ENCODE measurements at places on chromosomes 4 and X.

DNA sequence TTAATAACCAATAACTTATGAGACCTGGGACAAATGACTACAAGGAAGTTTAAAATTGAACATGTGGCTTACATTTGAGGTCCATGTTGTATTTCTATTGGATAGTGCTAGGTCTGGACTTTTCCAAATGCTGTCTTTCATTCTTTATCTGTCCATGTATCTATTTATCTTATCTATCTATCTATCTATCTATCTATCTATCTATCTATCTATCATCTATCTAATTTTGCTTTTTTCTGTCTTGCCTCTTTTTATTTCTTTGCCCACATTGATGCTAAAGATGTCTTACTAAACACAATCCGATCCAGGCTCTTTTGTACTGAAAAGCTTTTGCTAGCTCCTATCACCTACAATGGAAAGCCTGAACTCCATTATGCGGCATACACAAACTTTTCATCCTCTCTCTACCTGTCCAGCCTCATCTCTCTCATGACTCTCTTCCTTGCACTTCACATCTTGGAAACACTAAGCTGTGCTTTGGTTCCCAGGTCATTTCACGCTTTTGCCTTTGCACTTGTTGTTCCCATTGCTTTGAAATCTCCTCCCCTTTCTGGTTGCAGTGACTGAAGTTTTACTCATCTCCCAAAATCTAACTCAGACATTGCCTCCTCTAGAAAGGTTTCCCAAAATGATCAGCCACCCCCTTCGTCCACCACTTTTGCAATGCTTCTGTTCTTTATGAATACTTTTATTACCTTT, 107.2 kb downstream of the SYNPO2 start:
- DNase-seq, result no peak

DNA sequence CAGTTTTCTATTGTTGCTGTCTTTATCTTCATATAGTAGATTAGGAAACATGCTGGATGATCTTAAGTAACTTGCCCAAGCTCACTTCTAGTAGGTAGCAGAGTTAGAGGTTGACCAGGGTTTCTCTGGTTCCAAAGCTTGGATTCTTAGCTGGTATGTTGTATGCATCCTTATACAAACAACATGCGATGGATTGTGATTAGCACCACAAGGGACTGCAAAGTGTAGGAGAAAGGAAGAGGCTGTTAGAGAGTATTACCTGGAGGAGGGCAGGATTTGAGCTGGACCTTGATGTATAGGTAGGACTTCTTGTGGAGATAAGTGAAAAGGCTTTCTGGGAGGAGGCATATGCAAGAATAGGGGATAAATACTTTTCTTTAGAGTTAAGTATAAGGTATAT, 5.6 kb downstream of the STIM2 start:
- no peak for DNase-seq

GRCh38 chr4:101019313-101019712, 328.0 kb downstream of the PPP3CA start:
- DNase-seq, result no peak

DNA sequence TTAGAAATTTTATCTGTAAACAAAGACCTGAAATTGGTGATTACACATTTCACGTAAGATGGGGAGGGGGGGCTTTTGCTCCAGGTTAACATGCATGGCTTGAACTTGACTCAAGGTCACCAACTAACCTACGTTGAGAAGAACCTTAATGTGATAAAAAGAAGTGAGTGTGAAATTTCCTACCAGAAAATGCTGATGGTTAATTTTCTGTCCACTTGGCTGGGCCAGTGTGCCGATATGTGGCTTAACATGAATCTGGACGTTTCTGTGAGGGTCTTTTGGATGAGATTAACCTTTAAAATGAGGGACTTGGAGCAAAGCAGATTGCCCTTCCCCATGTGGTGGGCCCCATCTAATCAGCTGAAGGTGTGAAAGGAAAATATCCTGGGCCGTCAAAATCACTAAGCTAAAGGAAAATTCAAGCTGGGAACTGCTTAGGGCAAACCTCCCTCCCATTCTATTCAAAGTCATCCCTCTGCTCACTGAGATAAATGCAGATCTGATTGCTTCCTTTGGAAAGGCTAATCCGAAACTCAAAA, 107.3 kb upstream of the ENPP6 start:
- no peak for DNase-seq

- no peak for DNase-seq
Observed at GRCh38 chr4:168630445-168631187, 133.8 kb downstream of the PALLD start.

GRCh38 chrX:9587642-9588041, 122.8 kb downstream of the TBL1X start:
- DNase-seq, result no peak

GRCh38 chrX:109485470-109486340, 3.8 kb upstream of the GUCY2F start:
- DNase-seq, result peak; percentile 62

- no peak for DNase-seq
Observed at GRCh38 chr4:2497931-2498330, 29.0 kb downstream of the RNF4 start.

- peak; percentile 49 for DNase-seq
Observed at GRCh38 chr4:5609306-5610007, 98.9 kb downstream of the EVC2 start.

DNA sequence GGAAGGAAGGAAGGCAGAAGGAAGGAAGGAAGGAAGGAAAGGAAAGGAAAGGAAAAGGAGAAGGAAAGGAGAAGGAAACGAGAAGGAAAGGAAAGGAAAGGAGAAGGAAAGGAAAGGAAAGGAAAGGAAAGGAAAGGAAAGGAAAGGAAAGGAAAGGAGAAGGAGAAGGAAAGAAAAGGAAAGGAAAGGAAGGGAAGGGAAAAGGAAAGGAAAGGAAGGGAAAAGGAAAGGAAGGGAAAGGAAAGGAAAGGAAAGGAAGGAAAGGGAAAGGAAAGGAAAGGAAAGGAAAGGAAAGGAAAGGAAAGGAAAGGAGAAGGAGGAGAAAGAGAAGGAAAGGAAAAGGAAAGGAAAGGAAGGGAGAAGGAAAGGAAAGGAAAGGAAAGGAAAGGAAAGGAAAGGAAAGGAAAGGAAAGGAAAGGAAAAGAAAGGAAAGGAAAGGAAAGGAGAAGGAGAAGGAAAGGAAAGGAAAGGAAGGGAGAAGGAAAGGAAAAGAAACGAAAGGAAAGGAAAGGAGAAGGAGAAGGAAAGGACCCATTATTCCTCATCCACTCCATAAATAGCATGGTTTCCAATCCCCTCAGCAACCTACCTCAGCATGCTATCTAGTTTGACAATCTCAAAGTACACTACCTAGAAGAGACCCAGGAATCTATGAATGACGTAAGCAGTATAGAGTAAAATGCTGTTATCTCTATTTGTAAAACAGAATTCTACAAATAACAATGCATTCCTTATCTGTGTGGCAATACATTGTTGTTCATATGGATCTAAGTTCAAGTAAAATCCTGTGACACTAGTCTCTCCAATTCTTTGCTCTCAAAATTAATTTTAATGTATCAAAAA, 209.7 kb downstream of the LRBA start:
- DNase-seq, result no peak

GRCh38 chrX:10577853-10578252, 42.5 kb downstream of the MID1 start:
- no peak for DNase-seq

DNA sequence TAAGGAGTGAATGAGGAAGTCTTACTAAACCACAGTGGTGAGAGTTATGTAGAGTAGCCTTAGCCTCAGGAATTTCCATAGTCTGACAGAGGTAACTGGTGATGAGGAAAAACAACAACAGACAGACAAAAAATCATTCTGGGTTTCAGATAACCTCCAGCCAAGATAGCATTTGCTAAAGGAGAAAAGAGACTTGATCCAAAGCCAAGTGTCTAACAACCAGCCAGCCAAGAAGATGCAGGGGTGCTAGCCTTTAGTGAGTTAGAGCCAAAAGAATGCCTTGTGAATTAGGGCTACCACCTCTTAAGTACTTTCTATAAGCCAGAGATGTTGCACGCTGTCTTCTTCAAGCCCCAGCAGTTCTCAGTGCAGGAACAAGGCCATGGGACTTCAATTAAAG, 478.0 kb upstream of the CPEB2 start:
- no peak for DNase-seq

DNA sequence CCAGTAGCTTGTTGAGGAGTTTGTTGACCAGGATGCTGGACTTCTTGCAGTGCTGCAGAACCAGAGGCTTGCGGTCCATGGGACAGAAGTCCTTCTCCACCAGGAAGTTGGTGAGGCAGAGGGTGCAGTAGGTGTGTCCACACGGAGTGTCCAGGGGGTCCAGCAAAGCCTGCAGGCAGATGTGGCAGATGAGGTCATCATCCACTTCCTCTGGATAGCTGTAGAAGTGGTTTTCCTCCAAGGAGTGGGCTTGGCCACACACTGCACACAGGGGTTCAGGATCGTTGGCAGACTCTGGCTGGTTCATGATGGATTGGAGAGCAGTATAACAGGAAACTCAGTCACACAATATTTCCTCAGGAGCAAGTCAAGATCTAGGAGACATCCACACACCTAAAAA, 17.6 kb downstream of the LNX1 start:
- no peak for DNase-seq

GRCh38 chrX:23504540-23504884, 162.8 kb upstream of the PRDX4 start:
- DNase-seq, result no peak

GRCh38 chr4:107719207-107719921, 670 bp downstream of the PAPSS1 start:
- peak; percentile 4 for DNase-seq

- no peak for DNase-seq
Observed at GRCh38 chr4:41307638-41308037, 50.9 kb downstream of the UCHL1 start.

DNA sequence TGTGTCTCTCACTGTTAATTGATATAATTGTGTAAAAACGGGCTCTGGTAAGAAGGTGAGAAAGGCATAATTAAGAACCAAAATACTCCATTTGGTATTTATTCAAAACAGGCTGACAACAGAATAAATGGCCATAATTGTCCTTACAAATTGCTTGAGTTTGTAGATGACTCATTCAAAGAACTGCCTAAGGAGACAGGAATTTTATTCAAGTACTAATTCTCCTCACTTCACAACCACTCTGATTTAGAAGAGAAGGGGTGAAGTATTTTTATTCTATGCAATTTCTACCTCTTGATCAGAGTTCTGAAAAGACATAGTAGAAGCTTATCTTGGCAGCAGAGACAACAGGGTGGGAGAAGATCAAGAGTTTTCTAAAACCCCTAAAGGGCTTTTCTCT, 43.1 kb downstream of the ATP11C start:
- DNase-seq, result no peak

DNA sequence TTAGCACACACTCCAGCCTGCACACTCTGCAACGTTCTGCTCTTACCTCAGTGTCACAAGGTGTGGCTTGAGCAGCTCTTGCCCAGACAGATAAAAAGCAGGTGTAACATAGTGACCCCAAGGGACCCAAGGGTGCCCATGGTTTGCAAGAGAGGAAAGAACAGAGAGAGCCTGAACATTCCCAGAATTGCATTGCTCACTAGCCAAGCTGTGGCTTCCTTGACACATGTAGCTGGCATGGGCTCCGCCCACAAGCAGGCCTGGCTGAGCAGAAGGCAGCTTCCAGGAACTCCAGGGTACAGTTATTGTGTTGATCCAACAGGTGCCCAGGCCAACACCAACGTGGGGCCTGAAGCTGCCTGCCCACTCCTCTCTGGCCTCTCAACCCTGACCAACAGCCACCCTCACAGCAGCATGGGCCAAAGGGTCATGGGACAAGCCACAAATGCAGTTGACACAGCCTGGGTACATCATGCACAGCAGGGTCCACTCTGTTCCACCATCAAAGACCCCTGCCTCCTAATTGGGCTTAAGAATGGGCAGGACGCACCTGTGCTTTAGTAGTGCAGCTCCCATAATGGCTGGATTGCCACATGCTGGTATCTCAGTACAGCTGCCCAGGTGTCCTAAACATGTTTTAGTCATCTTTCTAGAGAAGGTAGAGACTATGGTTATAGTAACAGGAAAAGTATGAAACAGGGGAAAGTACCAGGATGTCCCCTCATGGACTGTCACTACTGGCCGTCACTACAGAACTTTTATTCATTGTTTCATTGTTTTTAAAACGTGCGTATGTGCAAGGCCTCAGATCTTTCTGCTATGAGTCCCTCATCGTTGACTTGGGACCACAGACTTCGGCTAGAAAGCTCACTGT, 73.7 kb upstream of the ACSL1 start:
- DNase-seq, result no peak

- no peak for DNase-seq
Observed at GRCh38 chr4:119525771-119526712, 102.6 kb downstream of the PDE5A start.

DNA sequence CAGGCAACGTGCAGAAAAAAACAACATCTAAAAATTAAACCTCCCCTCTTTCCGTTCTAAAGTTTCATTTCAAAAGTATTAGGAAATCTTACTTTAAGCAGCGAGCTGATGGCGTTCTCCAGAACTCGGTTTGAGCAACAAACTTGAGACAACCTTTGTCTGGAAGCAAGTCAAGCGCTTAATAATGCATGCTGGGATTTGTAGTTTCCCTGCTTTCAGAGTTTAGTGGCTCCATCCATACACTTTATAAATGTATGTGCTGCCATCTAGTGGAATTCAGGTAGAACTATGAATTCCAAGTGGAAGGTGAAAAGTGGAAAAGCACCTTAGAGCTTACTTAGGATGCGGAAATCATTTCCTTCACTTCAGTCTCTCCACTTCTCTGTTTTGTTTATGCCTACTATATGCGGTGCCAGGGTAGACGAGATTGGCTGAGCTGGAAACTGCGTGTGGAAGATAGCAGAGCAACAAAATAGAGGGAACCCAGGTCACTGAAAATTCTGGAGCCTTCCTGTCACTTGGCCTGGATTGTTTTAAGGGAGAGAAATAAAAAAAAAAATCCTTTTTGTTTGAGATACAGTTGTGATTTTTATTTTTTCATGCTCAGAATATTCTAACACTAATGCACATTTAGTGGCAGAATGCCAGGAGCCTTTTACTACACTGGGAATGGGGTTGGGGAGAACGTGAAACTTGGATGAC, at the start of gene BDH2:
Gene BDH2, minus strand, starts transcription at position 144 of the 702 bp plus-strand sequence. CDS start 3,580 bp downstream, outside the sequence.
- DNase-seq, result peak; percentile 84

- DNase-seq, result no peak
Observed at GRCh38 chr4:73734530-73735001, 5.8 kb upstream of the CXCL8 start.

DNA sequence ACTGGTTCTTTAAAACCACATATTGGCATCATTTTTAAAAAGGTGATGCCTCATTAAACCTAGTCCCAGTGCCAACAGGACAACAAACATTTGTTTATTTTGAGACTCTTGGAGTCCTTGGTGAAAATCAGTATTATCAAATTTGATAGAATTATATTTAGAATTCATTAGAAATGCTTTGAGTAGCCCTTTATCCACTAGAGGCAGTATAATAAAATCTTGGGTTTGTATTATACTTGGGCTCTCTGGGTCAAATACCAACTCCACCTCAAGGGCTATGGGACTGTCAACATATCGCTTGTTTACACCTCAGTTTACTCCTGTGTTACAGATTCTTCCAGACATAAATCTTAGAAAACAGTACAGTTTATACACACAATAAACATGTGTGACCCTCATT, 335.7 kb upstream of the FSTL5 start:
- no peak for DNase-seq

DNA sequence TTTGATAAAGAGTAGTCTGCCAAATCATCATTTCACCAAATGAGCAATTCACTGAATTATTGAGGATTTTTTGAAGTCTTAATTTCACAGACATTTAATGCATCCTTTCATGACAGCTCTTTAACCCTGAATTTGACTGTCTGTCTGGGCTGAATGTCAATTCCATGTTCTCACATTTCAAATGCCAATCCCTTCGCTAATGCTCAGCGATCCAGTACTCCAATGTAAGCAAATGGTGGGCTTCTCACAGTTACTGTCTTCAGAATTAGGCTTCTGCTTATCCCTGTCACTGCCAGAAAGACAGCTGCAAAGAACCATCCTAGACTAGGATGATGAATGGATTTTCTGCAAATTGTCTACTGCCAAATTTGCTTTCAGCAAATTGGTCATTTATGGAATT, 36.2 kb upstream of the USP38 start:
- DNase-seq, result peak; percentile 33
